GM12891 (cell line): ENCODE measurements at places on chromosomes 2 and 18.

DNA sequence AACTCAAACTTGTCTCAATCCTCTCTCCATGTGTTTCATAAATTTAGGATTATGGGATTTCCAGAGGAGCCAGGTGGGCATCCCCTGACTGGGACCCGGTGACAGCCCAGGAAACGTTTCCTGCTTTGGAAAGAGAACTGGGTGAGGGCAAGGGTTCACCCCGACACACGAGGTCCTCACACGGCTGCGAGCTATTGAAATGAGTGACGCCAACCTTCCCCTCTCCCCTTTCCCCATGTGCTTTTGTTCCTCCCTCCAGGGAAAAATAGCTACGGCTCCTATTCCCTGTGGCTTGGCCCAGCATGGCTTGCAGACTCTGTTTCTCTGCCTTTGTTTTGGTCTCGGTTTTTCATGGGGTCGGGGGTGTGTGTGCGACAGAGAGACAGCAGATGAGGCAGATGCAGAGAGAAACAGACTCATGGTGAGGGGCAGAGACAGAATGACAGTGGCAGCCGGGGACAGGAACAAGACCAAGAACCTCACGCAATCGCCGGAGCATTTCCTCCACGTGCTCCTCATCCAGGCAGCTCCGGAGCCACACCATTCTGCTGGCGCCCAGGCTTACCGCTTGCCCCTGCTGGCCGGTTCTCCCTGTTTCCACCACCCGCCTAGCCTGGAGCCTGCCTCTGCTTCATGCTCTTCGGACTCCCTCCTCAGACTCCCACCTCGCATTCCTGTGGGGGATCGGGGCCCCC lies 238.5 kb downstream of the DYSF start:
- no peak for DNase-seq

GRCh38 chr2:119267604-119268003 lies 44.0 kb downstream of the STEAP3 start:
- DNase-seq, result no peak

- DNase-seq, result no peak
Observed at GRCh38 chr18:57970356-57971095, 73.5 kb upstream of the NEDD4L start.

- no peak for DNase-seq
Observed at GRCh38 chr2:217120429-217120828, 260.6 kb upstream of the TNP1 start.

DNA sequence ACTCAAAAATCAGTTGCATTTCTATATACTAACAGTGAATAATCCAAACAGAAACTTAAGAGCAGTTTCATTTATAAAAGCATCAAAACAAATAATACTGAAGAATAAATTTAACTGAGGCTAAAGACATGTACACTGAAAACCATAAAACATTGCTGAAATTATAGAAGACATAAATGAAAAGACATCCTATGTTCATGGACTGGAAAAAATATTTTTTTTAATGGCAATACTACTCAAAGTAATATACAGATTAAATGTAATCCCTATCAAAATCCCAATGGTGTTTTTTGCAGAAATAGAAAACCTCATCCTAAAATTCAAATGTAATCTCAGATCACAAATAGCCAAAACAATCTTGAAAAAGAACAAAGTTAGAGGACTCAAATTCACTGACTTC lies 28.6 kb downstream of the ROCK1 start:
- no peak for DNase-seq
